NT2/D1 (cell line): ENCODE measurements at places on chromosomes 5 and 9.
A peak's percentile ranks its signal among the peaks of the same experiment; 100 is the strongest.

- DNase-seq = no peak
Measured at GRCh38 chr5:56814361-56814962, 887 bp upstream of the MAP3K1 start.

DNA sequence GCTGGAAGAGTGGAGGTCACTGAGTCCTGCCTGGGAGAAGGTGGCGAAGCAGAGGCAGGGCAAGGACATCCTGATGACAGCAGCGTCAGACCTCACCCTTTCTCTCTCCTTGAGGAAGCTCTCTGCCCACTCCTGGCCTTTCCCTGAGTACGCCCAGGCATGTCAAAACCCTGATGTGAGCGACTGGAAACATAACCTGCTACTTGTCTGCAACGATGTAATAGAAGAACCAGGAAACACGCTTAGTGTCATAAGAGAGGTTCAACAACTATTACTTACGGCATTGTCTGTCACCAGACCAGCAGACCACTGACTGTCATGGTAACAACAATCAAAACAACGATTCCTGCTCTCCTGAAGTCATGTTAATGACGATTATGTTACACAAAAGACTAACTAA is 152.4 kb downstream of the ACTL7B start:
- no peak for DNase-seq

- DNase-seq = no peak
Measured at GRCh38 chr9:75918154-75918553, 27.7 kb downstream of the PCSK5 start.

DNA sequence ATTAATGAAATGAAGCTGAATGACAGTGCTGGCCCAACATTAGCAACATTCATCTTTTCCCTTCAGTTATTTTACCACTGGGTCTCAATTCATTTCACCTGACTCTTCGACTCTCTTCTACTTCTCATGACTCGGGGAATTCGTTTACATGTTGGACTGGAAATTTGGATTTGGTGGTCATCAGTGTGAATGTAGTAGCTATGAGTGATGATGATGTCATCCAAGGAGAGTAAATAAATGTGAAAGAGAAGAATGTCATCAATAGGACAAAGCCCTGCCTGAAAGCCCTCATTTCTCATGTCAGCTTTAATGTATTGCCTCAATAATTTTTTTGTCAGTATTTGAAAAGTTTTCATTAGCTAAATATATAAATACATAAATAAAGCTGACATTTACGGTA is 21.9 kb upstream of the CFAP95 start:
- no peak for DNase-seq

GRCh38 chr5:7668627-7669026 is 182.3 kb downstream of the CFAP90 start:
- DNase-seq = no peak

DNA sequence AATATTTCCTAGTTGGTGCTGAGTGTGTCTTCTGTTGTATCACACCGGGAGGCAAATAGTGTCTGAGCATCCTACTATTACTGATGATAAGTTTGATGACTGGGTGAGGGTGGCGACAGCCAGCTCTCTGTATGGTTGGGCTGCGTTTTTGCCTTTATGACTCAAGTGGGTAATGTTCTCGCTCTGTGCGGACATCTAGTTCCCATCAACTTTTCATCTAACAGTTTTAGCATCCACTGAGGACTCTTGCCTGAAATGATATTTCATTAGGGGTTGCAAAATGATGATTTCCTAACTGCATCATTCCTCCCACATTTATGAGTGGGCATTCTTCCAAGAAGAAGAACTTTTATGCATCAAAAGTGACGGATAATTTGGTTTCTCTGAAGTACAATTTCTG is 26.5 kb downstream of the HMCN2 start:
- DNase-seq = no peak

DNA sequence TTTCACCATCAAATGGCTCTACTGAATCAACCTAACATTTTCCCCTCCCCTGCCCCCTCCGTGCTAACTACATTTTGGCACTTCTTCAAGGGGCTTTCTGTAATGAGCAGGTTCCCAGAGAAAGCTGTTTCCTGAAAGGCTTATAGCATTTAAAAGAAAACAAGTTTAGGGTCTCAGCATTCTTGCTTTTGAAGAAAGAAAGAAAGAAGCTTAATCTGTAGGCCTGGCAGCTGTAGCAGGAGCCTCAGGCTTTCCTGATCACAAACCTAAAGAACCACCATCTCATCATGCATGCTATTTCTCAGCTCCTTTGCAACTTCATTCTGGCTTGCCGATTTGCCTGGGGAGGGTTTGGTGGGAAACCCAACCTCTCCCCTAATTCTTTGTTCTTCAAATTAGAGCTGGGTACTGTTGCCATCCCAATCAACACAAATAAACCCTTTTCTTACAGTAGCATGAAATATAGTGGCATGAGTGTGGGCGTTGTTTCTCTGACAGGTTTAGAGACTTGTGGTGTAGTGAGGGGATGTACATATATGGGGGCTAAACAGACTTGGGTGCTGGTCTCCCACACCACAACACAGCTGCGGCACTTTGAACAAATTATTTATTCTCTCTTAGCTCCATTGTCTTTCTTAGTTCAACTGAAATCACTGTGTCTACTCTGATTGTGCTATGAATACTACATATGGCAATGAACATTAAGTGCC is 160.5 kb upstream of the TNC start:
- DNase-seq = peak; percentile 49

- DNase-seq = no peak
Measured at GRCh38 chr5:3511519-3511918, 84.1 kb upstream of the IRX1 start.

DNA sequence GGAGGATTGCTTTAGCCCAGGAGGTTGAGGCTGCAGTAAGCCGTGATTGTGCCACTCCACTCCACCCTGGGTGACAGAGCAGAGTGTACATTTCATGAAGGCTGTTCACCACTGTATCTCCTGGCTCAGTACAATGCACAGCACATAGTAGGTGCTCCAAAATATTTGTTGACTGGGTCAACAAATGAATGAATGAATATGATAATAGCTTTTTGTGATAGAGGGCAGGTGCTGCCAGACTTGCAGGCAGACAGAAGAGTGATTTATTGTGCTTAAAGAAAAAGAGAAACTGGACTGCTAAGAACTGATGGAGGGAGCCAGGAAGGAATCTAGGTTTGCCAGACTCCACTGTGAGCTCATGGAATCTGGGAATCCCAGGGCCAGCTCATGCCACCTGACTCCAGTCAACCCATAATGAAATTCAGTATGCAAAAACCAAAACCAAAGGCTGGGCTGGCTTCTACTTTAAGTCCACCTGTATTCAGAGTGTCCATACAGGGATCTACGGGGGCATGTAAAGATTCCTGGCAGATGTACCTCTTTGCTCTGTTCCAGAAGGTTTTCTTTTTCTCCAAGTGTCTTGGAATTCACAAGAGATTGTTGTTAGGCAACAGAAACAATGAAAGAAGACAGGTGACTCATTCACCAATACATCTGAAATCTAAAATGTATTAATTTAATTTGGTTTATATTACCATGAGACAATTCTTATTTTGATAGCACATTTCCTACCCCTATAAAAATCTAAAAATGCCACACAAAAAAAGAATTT is 15.5 kb upstream of the CTNNA1 start:
- no peak for DNase-seq

DNA sequence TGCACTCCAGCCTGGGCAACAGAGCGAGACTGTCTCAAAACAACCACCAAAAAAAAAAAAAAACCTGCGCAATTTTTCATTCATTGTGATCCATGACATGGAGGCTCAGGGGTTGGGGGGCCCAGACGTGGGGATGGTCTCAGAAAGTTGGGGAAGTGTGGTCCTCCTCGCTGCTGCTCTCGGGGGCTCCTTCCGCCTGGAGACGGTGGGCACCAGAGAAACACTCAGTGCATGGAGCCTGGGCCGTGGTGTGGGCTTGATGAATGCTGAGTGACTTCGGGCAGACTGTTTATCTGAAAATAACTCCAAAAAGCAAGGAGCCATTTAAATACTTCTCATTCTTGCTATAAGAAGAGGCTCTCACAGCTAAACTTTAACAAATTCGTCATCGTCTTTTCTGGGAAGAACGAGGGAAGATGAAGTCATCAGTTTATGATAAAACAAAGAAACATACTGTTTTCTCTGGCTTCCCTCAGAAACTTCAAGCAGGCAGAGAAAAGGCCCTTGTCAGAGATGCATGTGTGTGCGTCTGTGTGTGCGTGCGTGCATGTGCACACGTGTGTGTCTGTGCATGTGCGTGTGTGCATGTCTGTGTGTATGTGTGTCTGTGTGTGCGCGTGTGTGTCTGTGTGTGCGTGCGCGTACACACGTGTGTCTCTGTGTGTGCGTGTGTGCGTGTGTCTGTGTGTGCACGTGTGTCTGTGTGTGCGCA is 35.0 kb downstream of the RASGEF1C start:
- DNase-seq = no peak

DNA sequence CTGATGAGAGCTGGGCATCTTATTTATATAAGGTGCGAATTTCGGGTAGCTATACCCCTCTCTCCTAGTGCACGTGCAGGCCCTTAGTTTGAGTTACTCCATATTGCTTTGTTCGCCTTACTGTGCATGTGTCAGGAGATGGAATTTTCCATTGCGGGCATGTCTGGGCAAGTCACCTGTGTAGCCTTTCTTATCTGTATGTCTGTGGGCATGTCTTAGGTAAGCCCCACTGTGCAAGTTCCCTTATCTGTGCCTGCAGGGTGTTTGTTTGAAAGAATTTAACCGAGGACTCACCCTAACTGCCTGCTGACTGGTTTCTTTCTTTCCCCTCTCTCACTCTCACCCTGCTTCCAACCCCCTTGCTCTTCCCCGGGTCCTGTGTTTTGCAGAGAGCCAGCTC is 140.7 kb upstream of the RANBP3L start:
- no peak for DNase-seq

DNA sequence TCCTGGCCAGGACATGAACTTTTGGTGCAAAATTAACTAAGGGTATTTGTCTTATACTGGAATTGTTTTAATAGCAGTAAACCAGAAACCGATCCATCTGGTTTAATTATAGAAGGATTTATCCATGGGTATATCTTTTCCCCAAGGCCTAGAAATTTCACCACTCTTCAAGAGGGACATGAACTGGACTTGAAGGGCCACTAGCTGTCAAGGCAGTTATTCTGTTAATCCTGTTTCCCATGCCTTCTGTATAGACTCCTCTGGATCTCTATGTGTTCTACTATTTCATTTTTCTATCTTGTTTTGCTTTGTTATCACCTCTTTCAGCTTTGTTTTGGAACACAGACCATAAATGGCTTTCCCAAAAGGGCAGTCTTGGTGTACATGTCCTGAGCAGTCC is 467.6 kb downstream of the KIF4B start:
- no peak for DNase-seq

GRCh38 chr5:144421411-144421810 is 250.7 kb downstream of the KCTD16 start:
- no peak for DNase-seq
